Memory B cell (primary cell): ENCODE measurements at places on chromosomes 7 and 10.
A peak's percentile ranks its signal among the peaks of the same experiment; 100 is the strongest.

DNA sequence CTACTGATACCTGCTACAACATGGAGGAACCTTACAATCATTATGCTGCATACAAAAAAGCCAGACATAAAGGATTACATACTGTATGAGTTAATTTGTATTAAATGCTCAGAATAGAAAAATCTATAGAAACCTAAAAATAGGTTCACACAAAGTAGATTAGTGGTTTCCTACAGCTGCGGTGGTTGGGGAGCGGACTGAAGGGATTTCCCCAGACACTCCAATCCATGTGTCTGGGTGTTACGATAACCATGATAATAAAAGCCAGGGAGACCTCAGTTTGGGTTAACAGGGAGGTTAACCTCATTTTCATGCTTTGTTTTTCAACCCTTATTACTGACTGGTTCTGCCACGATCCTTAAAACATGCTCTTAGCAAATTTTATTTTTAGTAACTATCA, 355.9 kb downstream of the KCNMA1 start:
- DNase-seq, result no peak
- H3K4me3 ChIP-seq, result no peak overlapping the region
- no peak overlapping the region for H3K27ac ChIP-seq
- H3K4me1 ChIP-seq, result peaks cover 8% of the 10 kb centered on the region
- H3K27me3 ChIP-seq, result peaks cover 14% of the 10 kb centered on the region
- H3K36me3 ChIP-seq, result peaks cover 2% of the 10 kb centered on the region

DNA sequence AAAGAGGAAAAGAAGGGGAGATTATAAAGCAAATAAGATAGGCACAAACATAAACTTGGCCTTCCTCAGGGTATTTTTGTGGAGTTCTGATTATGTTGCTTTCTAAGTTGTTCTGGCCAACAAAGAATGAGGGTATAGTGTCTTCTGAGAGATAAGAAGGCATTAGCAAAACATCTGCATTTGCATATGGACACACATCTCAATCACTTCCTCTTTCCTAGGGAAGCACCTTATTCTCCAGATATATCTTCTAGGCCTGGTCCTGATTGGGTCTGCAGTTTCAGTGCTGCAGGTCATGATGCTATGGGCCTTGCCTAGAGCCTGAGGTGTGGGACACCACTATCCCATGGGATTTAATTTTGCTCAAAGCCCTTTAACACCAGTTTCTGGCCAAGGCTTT, 308.8 kb upstream of the PHYHIPL start:
- H3K4me1 ChIP-seq, result peaks cover 5% of the 10 kb centered on the region
- DNase-seq, result no peak
- H3K4me3 ChIP-seq, result no peak overlapping the region
- no peaks in the 10 kb centered on the region for H3K36me3 ChIP-seq
- no peaks in the 10 kb centered on the region for H3K27me3 ChIP-seq
- no peak overlapping the region for H3K27ac ChIP-seq

DNA sequence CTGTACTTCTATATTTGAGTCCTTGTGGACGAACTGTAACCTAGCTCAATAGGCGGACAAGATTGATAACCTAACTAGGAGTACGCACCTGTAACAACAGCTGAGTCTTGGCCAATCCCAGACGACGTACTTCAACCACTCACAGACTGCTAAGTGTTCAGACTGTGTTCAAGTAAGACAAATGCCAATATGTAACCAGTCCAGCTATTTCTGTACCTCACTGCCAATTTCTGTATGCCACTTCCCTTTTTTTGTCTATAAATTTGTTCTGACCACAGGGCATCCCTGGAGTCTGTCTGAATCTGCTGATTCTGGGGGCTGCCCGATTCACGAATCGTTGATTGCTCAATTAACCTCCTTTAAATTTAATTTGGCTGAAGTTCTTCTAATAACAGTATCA, 32.2 kb downstream of the HACD1 start:
- H3K27me3 ChIP-seq, result peaks cover 4% of the 10 kb centered on the region
- no peak overlapping the region for H3K4me3 ChIP-seq
- H3K27ac ChIP-seq, result no peak overlapping the region
- no peak for DNase-seq

DNA sequence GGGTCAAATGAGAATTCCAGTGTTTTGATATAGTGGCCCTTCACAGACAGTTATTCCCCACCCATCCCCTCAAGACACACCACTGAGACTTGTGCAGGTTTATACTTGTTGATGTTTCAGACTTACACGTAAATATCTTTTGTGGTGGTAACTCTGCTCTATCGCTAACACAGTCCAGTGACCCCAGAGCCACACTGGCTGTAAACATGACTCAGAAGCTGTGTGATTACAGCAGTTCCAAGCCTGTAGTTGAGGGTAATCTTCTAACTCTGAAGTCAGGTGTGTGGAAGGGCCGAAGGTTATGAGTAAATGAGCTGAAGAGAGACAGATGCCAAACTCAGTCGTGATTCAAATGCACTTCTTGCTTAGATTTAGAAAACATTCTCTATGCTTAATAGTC, 19.4 kb downstream of the NOBOX start:
- H3K4me3 ChIP-seq, result no peak overlapping the region
- peaks cover 10% of the 10 kb centered on the region for H3K27me3 ChIP-seq
- H3K4me1 ChIP-seq, result peaks cover 13% of the 10 kb centered on the region
- no peak for DNase-seq
- no peak overlapping the region for H3K27ac ChIP-seq
- no peaks in the 10 kb centered on the region for H3K36me3 ChIP-seq

- no peak overlapping the region for H3K4me3 ChIP-seq
- H3K27ac ChIP-seq, result no peak overlapping the region
- H3K4me1 ChIP-seq, result no peaks in the 10 kb centered on the region
- no peaks in the 10 kb centered on the region for H3K27me3 ChIP-seq
- no peaks in the 10 kb centered on the region for H3K36me3 ChIP-seq
Observed at GRCh38 chr7:108771853-108772252, 202.2 kb downstream of the DNAJB9 start.

- H3K27me3 ChIP-seq, result no peaks in the 10 kb centered on the region
- no peak overlapping the region for H3K27ac ChIP-seq
- H3K4me3 ChIP-seq, result no peak overlapping the region
- no peaks in the 10 kb centered on the region for H3K4me1 ChIP-seq
Observed at GRCh38 chr7:83210479-83210878, 47.8 kb upstream of the PCLO start.

DNA sequence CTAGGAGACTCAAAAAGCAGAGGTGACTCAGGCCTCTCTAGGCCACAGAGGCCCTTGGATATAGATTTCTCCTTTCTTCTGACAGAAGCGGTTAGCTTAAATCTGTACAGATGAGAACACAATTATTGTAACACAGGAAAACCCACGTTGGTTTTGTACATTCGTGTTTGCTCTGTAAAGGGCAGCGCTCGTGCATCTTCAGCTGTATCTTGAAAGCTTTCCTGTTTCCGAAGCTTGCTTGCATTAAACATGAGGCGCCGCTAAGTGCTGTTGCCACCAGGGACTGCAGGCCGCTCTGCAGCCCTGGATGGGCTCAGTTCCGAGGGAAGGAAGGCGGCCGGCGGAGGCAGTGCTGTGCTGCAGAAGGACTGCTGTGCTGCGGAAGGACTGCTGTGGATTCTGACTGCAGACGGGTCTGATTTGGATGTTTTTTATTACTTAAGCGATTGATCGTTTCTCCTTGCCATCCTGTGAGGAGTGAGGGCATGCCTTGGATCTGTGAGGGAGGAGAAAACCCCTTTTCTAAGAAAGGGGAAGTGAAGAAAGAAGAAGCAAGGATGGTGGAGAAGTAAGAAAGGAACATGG, 53.3 kb downstream of the FHIP2A start:
- no peak for DNase-seq
- H3K27ac ChIP-seq, result no peak overlapping the region
- no peaks in the 10 kb centered on the region for H3K36me3 ChIP-seq
- peak overlapping the region; percentile 57 for H3K4me3 ChIP-seq
- peaks cover 16% of the 10 kb centered on the region for H3K27me3 ChIP-seq
- H3K4me1 ChIP-seq, result peaks cover 12% of the 10 kb centered on the region
